ENCODE measurements at places on chromosomes 1 and 21. TPM values are rescaled to one million over a fixed set of nuclear protein-coding genes. Genes with fewer than 3 reads are reported as not detected.
A peak's percentile ranks its signal among the peaks of the same experiment; 100 is the strongest.

PLA2G2D gene
- not detected for total RNA-seq

AADACL3 gene
- not detected for total RNA-seq

GRCh38 chr1:33626801-33627200 lies 154.4 kb downstream of the ZSCAN20 start:
- no peak overlapping the region for H3K4me3 ChIP-seq
- H3K27ac ChIP-seq = no peak overlapping the region
- no peaks in the 10 kb centered on the region for H3K27me3 ChIP-seq
- no peaks in the 10 kb centered on the region for H3K4me1 ChIP-seq
- no peak for DNase-seq

DNA sequence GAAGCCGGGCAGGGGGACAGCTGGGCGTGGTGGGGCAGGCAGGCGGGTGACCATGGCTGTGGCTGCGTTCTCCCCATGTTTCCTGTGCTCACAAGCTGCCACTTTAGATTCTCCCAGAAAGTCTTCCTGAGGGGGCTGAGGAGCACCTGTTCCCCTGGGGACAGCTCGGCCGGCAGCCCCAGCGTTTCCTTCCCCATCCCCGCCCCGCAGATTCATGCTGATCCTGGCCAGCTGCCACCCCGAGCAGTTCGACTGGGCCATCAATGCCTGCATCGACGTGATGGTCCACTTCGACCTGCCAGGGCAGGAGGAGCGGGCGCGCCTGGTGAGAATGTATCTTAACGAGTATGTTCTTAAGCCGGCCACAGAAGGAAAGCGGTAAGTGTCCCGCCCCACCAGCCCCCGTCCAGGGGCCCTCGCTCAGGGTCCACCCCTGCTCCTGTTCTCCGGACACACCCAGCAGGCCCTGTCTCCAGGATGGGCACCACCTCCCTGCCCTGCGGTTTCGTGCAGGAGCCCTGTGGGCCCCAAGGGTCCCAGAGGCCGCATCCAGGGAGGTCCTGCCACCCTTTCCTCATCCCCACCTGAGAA lies 10.9 kb upstream of the ATAD3B start:
- no peaks in the 10 kb centered on the region for H3K36me3 ChIP-seq
- no peak for DNase-seq
- no peak overlapping the region for H3K4me3 ChIP-seq
- no peaks in the 10 kb centered on the region for H3K27me3 ChIP-seq
- H3K27ac ChIP-seq = no peak overlapping the region

- H3K27ac ChIP-seq = peak overlapping the region; percentile 77
- H3K4me3 ChIP-seq = no peak overlapping the region
- no peaks in the 10 kb centered on the region for H3K36me3 ChIP-seq
- H3K27me3 ChIP-seq = no peaks in the 10 kb centered on the region
- DNase-seq = peak; percentile 45
Measured at GRCh38 chr1:212234431-212235395, 50.5 kb upstream of the PPP2R5A start.

GRCh38 chr1:246798107-246798506 lies 73.9 kb downstream of the SCCPDH start:
- no peak for DNase-seq
- no peak overlapping the region for H3K4me3 ChIP-seq
- H3K4me1 ChIP-seq = no peaks in the 10 kb centered on the region
- H3K27me3 ChIP-seq = no peaks in the 10 kb centered on the region

Measured in uterus (tissue), 4 donors.